ENCODE measurements at places on chromosomes 6 and 20.

DNA sequence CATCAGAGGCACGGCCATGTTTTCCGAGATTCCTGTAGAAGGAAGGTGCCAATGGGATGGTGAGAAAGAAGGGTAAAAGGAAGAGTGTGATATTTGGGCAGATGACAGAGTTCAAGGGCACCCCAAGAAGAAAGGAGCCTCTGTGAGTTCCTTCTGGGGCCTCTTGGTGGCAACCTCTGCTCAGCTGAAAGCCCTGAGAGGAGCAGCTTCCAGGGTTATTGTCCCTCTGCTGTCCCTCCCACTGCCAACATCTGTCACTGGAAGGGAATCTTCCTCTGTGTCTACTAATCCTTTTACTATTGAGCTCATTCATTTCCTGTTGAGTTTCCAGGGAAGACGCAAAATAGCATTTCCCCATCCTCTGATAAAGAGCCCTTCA lies 40.0 kb upstream of the KCNK16 start:
- no peak for DNase-seq

- no peak for DNase-seq
These were observed 103.0 kb upstream of the MOCS1 start for GRCh38 chr6:40037271-40037670.

DNA sequence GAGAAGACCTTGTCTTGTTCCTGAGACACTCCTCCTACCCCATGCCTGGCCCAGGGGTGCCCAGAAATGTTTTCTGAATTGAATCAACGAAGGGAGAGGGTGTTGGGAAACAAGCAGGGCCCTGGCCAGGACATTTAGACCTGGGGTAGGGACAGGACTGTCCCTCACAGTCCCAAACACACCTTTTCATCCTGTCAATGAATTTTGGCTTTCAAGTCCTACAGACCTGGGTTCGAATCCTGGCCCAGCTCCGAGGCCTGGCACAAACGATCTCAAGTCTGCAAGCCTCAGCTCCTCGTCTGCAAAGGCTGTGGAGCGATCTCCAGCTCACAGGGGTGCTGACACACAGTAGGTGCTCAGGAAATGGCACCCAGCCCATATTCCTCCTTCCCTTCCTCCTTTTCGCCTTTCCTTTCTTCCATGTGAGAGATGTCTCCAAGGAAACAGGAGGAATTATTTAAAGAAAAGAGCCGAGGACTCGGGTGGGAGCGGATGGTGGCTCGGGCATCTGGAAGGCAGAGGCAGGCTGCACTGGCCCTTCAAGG lies 7.3 kb upstream of the DLGAP4 start:
- no peak for DNase-seq

- no peak for DNase-seq
These were observed 8.7 kb upstream of the HLA-E start for GRCh38 chr6:30480536-30481156.

GRCh38 chr6:149842331-149842730 lies 21.8 kb downstream of the LRP11 start:
- no peak for DNase-seq

DNA sequence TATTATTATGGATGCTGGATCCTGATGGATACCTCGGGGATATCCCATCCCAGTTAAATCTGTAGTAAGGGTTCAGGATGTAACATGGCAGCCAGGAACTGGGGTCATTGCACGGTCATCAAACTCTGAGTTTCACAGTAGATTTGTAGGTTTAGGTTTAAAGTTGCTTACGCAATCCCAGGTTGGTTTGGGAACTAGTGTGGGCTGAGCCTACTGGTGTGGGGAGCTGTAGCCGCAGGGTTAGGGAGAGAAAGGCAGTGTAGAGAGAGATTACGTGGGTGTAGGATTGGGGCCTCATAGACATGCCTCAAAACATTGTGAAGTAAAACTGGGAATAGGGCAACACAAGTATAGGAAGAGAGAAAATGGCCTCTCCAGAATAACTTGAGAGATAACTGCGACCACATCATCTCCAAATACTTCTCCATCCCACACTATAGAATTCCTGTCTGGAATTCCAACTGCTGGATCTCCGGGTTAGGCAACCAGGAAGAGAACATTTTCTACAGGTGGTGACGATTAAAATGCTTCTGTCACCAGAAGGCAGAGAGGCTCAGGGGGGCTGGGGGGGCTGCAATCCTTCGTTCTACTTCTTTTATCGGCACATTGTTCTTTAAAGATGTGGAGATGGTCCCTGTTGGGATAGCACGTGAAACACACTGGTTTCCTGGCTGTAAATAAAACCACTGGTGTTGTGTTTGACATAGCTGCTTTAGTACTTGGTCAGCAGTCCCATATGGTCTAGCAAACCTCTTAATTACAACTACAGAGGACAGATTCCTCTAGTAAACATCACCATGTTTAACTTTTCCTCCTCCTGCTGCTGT lies 44.9 kb upstream of the TMEM170B start:
- DNase-seq = no peak

GRCh38 chr6:89944826-89945407 lies 50.6 kb downstream of the GJA10 start:
- DNase-seq = no peak

DNA sequence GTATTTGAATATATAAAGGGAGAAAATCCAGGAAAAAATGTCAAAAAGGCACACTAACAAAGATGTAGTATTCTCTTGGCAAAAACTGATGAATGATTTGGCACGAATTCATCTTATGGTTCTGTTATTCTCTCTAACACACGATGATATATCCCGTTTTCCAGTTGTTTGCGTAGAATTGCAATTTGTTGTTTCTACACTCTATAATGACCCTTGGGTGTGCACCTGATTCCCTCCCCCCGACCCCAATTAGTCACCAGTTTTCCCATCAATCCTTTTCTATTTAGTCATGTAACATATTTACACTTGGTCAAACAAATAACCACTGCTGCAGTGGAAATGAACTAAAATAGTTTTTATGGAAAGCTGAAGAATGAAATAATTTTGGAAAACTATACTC lies 1.5 kb upstream of the ARID1B start:
- no peak for DNase-seq

GRCh38 chr20:58688840-58689239 lies 3.8 kb upstream of the NPEPL1 start:
- DNase-seq = no peak

DNA sequence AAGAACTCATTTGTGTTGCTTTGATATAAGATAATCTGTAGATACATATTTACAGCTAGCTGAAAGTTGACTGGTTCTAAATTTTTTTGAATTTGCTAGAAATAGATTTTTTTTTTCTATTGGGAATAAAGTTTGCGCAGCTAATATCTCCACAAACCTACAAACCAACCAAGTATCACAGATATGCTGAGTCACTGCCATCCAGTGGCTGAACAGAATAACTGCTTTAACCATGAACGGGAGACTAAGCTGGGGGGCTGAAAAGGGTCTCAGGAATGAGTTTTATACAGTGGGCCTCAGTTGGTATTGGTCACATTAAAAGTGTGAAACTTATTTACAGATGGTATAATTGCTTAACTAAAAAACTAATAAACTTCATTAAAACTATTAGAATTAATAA lies 326.7 kb upstream of the CNR1 start:
- no peak for DNase-seq

DNA sequence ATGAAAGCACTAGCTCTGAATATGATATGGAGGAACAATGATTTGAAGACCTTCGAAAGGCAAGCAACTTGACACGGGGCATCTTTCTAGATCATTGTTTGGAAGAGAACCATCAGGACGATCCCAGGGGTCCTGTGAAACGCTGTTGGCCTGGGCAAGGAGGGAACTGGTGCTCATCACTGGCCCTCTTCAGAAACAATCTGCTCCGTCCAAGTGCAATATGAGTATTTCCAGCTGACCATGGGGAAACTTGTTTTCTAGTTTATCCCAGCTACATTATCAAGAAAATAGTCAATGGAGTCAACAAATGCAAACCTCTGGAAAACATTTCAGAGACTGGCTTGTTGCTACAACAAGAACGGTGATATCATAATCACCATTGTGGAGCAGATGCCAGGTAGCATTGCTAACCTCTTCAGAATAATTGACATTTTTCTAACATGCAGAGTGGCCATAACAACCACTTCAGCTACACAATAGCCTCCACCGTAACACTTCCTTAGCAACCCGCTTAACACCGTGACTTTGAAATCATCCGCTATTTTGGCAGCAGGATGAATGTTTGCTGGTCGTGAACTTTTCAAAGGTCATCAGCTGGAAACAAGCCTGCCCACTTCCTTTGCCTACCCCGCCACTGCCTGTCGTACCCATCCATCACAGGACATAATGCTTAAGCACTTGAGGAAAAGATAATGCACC lies 112.0 kb upstream of the PDE10A start:
- DNase-seq = no peak

DNA sequence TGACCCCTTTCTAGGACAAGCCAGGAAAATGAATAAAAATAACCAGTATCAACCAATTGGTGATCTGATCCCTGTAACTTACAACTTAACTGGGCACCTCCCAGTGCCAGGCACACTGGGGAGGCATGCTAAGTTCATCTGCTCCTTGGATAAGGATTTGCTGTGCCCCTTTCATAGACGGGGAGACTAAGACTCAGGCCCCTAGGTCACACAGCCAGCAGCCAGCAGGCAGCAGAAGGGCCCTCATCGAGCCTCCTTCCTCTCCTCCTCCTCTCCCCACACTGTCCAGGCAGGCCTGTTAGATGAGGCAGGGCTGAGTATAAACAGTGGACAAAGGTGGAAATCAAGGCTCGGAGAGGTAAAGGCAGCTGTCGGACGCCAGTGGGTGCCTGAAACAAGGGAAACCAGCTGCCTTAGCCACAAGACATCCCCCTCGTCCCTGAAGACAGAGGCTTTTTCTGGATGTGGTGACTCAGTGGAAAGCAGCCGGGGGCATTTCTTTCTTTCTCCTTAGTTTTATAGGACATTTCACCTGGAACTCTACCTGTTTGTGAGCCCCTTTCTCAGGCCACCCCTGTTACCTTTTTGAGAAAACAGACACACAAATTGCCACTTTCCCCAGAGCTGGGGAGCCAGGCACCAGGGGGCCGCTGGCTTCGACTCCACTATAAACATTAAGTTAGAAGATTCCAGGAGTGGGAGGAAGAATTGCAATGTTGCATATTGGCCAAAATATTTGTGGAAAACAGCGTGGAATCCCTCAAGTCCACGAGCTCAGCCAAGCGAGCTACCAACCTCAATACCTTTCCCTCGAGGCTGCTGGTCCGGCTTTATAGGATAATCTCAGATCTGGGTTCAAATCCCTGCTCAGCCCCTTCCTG lies 166.0 kb downstream of the PREX1 start:
- no peak for DNase-seq

- no peak for DNase-seq
These were observed 113.6 kb downstream of the RFX6 start for GRCh38 chr6:116990679-116991078.

DNA sequence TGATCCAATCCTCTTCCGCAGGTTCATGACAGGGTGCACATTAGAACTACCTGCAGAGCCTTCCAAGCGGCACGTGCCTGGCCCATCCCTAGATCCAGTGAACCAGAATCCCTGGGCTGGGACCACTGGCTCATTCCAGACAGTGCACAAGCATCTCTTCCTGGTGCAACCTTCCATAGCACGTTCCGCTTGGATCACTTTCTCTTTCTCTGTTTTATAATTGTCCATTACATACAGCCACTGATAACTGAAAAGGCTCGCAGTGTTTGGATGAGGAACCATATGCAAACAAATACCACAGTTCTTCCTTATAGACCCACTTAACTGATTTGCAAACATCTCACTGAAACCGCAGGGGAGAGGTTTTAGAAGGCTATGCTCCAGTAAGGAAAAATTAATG lies 59.6 kb upstream of the DDR1 start:
- DNase-seq = no peak

DNA sequence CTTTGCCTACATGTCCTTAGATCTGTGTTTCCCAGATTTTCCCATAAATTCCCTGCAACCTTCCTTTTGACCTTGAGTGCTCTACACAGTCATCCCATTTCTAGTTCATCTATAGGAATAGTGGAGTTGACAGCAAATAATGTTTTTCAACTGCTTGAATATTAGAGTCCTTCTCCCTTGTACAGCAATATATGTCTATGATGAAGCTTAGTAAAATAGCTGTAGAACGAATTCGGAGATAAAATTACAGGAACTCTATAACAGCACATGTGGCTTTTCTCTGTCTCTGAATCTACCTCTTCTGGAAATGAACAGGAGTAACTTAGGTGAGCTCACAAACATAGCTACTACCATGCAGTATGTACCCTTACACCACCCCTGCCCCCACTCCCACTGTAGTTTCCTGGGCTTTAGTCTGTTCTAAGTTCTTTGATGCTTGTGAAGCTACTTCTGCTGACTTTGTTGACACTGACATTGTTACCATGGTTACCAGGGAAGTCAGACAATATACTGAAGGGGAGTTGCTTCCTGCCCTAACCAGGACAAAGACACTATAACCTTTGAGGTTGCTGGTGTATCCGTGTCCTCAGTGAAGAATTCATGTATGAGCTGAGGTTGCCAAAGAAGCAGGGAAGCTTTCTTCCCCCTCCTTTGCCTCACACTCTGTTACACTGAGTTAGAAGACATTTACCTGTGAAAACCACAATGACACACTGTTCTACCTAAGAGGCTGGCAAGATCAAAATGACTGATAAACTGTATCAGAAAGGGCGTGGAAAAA lies 35.8 kb upstream of the SHLD1 start:
- no peak for DNase-seq

GRCh38 chr6:52157301-52157941 lies 28.8 kb upstream of the IL17A start:
- DNase-seq = no peak

DNA sequence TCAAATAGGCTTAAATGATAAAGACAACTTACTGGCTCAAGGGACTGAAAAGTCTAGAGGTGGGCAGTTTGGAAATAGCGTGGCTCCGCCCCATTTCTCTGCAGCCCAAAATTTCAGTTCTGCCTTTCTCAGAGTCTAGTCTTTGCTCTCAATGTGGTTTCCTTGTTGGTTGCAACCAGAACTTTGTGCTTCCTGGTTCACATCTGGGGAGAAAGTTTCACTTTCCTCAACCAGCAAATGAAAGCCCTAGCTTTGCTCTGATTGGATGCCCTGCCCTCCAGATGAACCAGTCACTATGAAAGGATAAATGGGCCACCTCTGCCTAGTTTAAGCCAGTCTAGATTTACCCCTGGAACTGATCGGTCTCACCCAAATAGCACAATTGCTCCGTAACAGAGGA lies 14.9 kb downstream of the SYCP2L start:
- no peak for DNase-seq

DNA sequence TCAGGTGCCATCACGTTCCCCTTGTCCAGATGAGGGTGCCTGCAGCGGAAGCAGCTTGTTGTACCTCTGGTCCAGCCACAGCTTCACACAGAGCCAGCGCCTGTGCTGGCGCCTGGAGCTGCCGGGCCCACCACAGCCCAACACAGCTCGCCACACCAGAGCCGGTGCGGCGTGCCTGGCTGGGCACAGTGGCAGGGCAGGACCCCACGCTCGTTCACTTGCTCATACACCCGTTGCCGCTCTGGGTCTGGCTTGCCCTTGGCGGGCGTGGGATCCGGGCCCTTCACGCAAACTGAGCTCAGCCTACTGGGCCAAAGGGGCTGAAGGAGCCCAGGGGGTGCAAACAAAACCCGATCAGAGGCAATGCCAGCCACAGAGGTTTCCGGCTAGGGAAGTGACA lies 492.5 kb upstream of the MANEA start:
- DNase-seq = no peak
